Smooth muscle cell of the brain vasculature (primary cell): ENCODE measurements at places on chromosomes 6 and 20.

GRCh38 chr20:50758992-50759391 lies 27.6 kb downstream of the PARD6B start:
- DNase-seq = no peak

GRCh38 chr6:147043994-147044477 lies 160.2 kb upstream of the STXBP5 start:
- no peak for DNase-seq

GRCh38 chr20:47356220-47356525 lies 326 bp downstream of the ZMYND8 start:
- DNase-seq = no peak

DNA sequence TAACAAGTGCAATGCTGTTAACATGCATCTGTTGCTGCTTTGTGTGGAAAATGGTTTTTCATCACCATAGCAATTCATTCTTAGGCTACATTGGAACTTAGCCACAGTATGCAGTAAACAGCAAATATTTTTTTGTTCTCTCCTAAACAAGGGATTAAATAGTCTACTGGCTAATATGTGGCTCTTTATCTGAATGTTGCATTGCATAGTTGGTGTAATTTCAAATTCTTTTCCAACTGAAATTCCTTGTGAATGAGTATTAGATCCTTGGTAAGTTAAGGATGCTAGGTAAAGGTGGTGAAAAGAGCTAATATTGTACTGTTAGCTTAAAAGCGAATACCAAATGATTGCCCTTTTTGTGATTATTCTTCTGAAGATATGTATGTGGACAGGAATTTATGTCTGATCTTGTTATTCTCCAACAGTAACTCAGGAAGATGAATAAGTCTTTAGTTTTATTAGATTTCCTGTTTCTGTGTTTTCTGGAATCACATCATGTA lies 958 bp downstream of the MLIP start:
- DNase-seq = no peak

DNA sequence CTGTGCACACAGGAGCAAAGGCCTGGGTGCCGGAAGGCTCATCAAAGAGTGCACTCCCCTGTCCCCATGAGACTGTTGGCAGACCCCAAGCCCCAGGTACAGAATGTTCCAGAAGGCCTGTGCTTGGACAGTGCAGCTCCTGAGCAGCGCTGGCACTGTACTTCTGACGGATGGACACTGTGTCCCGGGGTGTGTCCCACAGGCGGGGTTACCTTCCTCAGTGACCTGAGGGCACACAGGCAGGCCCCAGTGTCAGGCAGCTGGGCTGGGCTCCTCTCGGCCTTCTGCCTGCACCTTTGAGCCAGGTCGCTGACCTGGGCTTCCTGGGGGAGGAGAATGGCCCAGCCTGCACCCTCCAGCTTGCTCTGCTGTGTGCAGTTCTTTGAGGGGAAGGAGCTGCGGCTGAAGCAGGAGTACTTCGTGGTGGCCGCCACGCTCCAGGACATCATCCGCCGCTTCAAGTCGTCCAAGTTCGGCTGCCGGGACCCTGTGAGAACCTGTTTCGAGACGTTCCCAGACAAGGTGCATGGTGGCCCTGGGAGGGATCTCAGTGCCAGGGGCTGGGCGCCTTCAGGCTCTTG lies 30.1 kb downstream of the PYGB start:
- no peak for DNase-seq

DNA sequence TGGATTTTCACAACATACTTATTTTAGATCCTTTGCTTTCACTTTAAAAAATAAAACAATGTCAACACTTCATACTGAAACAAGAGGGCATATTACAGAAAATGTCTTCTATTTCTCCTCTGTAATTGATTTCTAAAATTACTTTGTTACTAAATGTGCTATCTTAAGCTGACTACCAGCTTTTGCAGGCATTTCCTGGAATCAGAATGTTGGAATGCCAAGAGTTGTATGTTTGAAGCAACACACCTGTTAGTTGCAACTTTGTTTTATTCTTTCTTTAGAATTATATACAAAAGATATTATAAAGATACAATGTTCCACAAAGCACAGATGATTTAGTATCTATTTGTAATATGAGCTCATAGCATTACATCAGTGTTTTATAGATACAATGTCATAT lies 62.5 kb upstream of the TMEM170B start:
- DNase-seq = no peak
